Kidney tubule cell (primary cell): ENCODE measurements at places on chromosomes 2 and 18.

DNA sequence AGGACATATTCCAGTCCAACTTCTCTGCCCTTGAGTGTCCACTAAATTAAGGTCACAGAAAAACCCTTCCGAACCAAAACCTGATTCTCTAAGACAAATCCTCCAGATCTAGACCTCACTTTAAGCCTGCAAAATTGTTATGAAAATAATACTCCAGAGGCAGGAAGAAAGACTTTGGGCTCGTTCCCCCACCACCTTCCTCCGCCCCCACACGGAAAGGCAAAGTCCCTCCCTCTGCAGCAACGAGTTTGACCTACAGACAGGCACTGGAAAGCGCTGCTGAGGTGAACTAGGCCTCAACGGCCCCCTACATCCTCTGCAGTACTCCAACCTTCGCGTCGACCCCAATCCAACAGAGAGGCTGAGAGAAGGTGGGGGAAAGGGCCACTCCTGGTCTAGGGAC, 808 bp downstream of the ATP5MC3 start:
- DNase-seq, result peak; percentile 49

DNA sequence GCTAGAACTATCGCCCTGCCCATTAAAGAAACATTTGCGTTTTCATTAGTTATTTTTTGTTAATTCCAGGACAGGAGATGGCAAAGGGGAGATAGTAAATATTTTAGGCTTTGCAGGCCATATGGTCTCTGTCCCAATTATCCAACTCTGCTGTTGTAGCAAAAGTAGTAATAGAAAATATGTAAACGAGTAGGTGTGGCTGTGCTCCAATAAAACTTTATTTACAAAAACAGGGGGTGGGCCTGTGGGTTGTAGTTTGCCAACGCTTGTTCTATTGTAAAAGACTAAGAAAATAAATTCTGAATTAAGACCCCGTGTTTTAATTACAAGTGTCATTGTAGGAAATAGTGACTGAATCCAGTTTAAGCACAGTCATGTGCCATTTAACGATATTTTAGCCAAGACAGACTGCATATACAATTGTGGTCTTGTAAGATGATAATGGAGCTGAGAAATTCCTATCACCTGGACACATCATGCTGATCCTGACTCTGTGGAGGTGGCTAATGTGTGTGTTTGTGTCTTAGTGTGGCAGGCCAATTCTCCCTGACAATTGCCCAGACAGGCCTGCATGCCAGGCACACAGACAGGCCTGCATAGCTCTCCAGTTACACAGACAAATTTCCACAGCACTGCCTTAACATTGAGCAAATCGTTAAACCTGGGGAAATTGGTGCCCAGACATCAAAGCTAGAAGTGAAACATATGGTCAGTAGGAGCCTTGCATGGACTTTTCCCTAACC, 76.4 kb downstream of the SKA1 start:
- no peak for DNase-seq

GRCh38 chr2:72780477-72780876, 45.4 kb downstream of the EXOC6B start:
- DNase-seq, result no peak

DNA sequence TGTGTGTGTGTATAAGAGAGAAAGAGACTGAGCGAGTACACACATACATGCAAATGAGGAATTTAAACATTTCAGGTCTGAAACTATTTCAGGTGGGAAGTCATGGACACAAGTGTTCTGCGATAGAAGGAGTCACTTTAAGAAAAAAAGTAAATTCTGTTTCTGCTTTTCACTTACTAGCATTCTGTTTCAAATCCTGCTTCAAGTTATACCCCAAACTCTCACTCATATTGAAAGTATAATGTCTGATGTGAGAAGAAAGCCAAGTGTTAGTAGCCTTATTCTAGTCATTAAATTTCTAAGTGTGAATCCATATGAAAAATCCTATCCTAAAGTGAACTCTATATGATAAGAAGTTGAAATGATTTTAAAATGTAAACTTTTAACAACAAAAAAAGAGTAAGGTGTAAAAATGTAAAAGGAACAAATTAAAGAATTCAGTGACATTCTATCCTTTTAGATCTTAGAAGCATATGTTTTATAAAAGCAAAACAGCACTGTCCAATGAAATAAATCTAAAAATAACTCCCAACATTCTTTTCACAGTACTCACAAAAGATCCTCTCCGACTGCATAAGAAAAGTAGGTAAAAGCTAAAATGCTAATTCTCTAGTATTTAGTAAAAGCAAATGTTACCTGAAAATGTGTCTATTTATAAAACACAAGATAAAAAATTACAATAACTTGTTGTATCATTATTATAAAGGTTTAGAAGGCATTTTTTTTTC, 570.6 kb downstream of the ZEB2 start:
- no peak for DNase-seq

DNA sequence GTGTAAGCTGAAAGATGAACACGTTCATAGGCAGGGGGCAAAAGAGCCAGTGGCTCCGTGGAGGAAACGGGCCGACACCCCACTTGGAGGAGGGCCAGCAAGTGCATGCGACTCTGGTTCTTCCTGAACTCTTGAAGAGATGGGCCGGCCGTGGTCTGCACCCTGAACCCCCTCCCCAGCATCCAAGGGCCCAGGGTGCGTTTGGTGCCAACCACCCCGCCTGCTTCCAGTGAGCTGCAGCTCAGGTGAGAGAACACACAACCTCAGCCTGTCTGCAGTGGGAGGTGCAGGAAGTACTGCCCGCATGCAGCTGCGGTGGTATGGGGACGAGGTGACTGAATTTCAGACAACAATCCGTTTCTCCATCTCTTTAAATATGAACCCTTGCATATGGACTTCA, 58.9 kb downstream of the ADNP2 start:
- DNase-seq, result no peak

GRCh38 chr2:46989491-46990230, 74.1 kb upstream of the MCFD2 start:
- no peak for DNase-seq
